ENCODE measurements at places on chromosomes 2 and 18.

GRCh38 chr2:16900405-16901025 lies 234.9 kb upstream of the CYRIA start:
- no peak for DNase-seq

- no peak for DNase-seq
These were observed 210.0 kb upstream of the SIX3 start for GRCh38 chr2:44731505-44731904.

- DNase-seq = no peak
These were observed 927.0 kb upstream of the CRIM1 start for GRCh38 chr2:35428548-35428947.

GRCh38 chr2:233007270-233007669 lies 5.8 kb downstream of the NGEF start:
- no peak for DNase-seq

DNA sequence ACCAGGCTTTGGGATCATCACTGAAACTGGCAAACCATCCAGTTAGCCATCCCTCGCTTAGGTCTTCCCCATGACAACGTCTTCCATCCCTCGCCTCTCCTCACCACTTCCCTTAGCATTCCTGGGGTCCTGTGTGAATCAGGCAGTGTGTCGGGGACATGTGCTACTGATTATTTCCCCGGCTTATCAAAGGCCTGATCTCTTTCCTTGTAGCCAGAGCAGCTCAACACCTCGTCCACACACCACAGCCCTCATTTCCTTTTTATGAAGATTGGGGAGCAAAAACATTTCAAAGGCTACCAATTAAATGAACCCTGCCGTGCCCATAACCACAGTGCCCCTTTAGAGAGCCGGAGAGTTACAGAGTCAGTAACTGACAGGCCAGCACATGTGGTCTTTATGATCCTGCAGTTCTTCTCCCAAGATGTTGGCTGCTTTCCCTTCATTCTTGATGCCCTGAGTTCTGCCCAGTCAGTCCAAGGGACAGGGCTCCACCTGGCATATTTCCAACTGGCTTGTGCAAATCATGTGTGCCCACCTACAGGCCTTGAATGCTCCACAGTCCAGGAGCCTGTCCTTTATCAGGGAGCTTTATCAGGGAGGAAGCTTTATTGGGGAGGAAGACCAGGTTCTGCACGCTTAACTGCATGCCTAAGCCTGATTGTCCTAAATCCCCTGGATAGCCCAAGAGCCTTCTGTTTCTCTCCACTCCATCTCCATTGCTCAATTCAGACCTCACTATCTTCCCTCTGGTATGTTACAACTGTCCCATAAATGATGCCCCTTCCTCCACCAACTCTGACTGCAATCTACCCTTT lies 343.1 kb downstream of the CYRIA start:
- no peak for DNase-seq
